ENCODE measurements at places on chromosomes 1 and 21.

GRCh38 chr1:73943270-73943669 is 254.7 kb downstream of the LRRIQ3 start:
- DNase-seq = no peak

DNA sequence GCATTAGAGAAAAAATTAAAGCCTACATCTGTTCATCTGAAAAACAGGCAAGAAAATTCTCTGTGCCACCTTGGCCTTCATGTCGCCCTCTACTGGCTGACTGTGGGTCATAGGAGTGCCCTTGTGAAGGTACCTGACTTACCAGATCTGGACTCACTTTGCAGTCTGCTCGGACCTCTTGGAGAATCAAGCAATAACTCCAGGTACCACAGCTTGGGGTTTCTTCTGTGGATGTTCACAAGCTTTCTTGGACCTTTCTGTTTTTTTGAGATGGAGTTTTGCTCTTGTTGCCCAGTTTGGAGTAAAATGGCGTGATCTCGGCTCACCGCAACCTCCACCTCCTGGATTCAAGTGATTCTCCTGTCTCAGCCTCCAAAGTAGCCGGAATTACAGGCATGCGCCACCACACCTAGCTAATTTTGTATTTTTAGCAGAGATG is 2.4 kb upstream of the PRAMEF18 start:
- DNase-seq = no peak

GRCh38 chr1:3692598-3692997 is 40.3 kb downstream of the TP73 start:
- DNase-seq = no peak

- no peak for DNase-seq
These were observed 44.4 kb downstream of the SMG7 start for GRCh38 chr1:183516725-183517124.

DNA sequence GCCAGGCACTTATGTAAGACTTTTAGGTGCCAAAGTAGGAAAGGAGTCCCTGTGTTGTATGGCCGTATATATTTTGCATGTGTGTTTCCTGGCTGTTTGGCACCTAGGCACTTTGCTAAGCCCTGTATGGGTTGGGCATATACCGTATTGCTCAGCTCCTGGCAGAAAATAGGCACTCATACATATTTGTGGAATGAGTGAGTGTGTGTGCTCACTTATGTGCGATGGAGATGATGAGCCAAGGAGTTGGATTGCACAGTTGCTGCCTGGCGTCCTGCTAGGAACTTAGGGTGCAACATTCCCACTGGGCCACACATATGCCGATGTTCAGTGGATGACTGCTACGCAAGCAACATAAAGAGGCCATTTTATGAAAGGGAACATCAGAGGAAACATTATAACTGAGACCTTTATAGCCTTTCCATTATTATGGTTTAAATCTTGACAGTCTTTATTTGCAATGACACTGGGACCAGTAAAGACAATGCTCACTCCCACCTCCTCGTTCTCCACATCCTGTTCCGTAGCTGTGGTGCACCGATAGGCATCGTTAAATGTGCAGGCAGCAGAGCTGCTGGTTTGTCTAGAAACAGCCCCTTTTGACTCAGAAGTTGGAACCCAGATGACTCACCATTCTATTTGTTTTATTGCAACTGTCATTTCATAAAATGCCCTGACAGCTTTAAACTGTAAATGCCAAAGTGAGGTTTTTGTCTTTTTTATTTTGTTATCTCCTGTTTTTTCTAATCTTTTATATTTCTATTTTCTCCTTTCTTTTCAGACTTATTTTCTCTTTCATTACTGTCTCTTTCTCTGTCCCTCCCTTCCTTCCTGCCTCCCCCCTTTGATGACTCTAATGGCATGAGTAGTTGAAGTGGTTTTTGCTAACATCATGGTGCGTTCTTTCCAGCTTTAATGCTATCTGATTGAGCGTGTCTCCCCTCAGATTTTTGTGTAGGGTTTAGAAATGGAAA is 36.1 kb downstream of the PEX14 start:
- peak; percentile 91 for DNase-seq

GRCh38 chr1:208110296-208110695 is 133.9 kb downstream of the PLXNA2 start:
- DNase-seq = no peak

DNA sequence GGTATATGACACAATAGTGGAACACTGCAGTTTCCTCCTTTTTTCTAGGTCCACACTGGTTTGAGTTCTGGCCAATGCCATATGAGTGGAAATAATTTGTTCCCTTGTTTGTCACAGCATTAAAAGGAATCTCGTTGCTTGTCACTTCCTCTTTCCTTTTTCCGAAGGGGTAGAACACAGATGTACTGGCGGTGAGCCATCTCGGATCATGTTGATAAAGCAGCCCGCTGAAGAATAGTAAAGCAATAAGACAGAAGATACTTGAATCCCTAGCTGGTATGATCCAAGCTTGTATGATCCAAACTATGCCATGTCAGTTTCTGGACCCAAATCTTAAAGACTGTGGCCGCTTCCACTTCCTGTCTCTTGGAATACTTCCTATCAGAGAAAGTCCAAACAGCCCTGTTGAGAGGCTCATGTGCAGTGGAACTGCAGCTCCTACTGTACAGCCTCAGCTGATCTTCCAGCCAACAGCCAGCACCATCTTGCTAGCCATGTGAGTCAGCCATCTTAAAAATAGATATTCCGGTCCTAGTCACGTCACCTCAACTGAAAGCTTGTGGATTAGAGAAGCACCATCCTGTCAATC is 40.3 kb downstream of the CFHR5 start:
- DNase-seq = peak; percentile 41

- DNase-seq = no peak
These were observed 17.1 kb downstream of the ATP5PF start for GRCh38 chr21:25717491-25718147.

- DNase-seq = no peak
These were observed 6.4 kb upstream of the RGS2 start for GRCh38 chr1:192802406-192802805.

DNA sequence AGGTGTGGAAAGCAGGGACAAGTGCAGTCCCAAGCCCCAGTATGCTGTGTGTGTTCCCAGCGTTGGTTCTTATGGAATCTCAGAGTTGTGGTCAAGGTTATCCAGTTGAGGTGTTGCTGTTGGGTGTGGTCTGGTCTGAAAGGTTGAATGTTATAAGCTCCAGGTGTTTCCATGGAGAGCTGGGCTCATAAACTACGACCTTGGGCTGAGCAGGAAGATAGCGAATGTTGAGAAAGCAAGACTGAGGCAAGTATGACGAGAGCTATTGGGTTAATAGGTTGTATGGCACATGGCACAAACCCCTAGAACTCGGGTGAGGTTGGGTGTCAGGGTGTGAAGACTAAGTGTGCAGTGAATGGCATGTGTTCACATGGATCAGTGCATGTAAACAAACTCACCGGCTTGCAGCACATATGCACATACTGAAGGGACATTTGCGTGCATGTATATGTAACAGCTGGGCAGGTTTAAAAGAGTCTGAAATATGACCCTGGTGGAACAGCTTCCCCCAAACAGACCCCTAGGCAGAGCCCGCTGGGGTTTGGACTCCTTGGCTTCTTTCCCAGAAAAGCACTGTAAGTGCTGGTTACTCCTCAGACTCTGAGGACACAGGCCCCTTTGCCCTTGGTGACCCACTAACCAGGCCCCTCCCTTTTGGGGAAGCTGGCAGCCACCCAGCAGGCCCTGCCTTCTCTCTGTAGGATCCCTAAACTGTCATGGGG is 117.5 kb downstream of the NAV1 start:
- DNase-seq = no peak

GRCh38 chr1:1358433-1359271 is at the start of gene MXRA8:
TSS of gene MXRA8 (minus strand) at chr1:1358555. CDS start at chr1:1358504, 51 bp downstream.
- DNase-seq = no peak

DNA sequence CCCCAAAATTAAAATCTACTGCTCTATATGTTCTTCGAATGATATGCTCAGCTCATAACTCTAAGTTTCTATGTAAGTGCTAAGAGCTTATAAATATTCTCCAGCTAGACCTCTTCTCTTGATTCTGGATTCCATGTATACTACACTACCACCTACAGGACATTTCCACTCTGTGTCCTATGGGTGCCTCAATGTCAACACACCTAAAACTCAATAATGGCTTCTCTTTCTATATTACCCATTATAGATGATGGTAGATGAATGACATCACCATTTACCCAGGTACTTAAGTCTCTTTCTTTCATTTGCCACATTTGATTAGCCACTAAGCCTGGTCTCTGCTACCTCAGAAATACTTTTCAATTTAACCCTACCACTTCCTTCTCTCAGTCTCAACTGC is 41.3 kb downstream of the TBX19 start:
- peak; percentile 60 for DNase-seq

- DNase-seq = no peak
These were observed 20.6 kb downstream of the SLC30A10 start for GRCh38 chr1:219907772-219908070.

GRCh38 chr1:193799371-193799770 is 613.0 kb upstream of the B3GALT2 start:
- no peak for DNase-seq

DNA sequence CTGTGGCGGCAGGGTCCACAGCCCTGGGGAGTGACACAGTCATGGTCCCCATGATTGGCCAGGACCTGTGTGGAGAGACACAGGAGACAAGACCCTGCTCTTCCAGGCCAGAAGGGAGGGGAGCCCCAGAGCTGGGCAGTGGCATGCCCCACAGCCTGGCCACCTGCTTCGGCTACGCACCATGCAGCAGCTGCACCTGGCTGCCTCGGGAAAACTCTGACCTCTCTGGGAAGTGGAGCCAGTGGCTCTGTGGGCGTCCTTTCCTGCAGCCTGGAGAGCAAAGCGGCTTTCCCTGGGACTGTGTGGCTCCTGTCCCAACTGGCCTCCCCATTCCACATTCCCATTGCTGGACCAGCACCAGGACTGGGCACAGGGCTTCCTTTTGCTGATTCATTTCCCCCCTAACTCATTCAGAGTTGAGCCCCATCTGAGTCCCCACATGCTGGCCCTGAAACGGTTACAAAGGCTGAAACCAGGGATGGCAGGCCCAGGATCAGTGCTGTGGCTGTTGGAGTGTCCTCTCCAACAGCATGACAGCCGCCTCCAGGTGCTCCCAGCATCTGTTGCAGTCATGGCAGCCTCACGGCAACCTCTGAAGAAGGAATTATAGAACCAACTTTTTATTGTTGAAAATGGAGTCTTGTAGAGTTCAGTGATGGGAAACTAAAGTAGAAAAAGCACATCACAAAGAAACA is 15.0 kb downstream of the OXCT2 start:
- no peak for DNase-seq

DNA sequence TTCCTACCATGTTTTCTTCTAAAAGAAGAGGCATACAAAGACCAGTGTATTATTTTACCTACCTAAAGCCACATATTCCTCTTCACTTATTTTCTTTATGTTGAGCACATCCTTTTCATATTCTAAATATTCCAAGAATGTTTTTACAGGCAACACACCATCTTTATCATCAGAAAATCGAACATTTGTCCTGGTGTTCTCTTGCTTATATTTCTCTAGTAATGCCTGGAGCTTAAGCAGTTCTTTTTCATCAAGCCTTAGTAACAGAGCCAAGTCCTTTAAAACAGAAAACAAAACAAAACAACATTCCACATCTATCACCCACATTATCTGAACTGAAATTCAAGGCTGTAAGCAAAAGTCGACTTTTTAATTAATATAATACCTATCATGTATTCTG is 88.7 kb downstream of the IARS2 start:
- no peak for DNase-seq

- no peak for DNase-seq
These were observed 200.7 kb downstream of the KCNT2 start for GRCh38 chr1:196407358-196408051.

DNA sequence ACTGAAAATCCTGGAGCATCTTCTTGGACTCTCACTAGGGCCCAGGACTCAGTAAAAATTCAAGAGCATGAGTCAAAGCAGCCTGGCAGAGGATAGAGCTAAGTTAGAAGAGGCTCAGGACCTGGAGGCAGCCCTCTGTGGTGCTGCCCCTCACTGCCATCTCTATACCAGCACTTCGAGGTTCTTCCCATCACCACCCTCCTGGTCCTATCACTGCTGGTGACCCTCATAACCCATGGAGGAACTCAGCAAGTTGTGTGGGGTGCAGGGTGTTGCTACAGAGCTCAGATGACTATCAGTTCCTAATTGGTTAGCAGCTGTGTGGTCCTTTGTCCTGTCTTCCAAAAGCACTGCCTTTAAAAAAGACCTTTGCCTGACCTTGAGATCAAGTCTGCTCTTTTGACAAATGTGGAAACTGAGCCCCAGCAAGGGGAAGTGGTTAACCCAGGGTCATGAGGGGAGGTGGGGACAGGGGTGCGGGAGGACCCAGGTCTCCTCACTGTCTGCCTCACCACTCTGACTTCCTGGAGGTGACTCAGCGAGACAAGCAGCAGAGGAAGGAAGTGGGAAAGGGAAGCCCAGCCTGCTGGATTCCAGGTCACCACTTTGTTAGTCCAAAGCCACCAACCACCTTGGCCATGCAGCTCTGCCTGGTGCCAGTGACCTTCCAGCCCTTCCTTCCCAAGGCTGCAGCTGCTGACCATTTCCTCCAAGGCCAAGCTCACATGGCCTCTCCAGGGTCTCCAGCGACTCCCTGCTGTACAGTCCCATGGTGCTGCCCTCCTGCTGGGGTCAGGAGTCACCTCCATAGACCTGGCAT is 199.4 kb upstream of the EDN2 start:
- peak; percentile 57 for DNase-seq

DNA sequence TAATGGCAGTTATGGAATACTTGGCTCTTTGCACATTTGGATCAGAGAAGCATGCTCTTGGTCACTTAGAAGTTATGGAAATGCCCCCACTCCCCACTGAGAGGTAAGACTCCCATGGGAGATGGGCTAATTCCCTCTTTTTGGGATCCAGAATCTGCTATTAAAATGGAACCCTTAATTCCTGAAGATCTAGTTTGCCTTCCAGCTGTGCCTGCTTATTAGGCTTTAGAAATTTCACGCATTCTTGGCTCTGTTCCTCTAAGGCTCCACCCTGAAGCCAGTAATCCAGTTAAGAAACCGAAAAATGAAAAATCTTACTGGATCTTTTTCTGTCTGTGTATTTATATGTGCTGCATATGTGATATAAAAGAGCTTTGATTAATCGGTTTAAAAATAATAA is 76.7 kb downstream of the USH2A start:
- DNase-seq = no peak

GRCh38 chr1:155120253-155120652 is 7.4 kb upstream of the EFNA1 start:
- no peak for DNase-seq
